ENCODE measurements at places on chromosomes 1 and 21.

DNA sequence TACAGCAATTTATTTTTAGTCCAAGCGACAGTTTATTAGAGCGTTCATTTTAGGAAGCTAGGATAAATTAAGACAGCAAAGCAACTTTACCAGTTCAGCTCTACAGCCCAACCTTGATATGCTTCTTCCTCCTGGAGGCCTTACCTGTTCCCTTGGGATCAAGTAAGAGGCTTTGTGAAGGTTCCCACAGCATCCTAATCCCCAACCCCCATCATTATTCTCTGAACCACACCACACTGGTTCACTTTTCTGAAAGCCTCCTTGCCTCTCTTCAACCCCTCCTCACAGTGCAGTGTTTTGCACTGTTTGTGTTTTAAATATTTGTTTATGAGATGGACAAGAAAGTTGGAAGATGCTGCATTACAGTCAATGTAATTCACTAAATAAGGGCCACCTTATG is 126.3 kb upstream of the CXADR start:
- DNase-seq, result no peak

DNA sequence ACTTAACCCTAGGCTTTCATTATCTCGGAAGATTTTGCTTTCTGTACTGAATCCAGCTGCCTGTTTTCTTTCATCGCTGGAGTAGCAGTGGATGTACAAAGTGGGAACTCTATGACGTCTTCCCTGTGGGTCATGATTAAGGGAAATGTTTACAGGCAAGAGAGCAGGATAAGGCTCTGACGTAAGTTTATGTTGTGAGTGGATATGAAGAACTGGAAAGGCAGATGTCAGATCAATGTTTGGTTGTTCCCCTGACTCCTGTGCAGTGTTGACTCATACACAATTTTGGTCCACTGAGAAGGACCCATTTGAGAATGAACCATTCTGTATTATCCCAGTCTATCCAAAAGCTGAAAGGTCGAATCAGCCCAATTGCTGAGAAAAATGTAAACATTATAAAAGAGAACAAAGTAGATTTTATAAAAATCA is 292.4 kb downstream of the GRIK1 start:
- DNase-seq, result no peak

DNA sequence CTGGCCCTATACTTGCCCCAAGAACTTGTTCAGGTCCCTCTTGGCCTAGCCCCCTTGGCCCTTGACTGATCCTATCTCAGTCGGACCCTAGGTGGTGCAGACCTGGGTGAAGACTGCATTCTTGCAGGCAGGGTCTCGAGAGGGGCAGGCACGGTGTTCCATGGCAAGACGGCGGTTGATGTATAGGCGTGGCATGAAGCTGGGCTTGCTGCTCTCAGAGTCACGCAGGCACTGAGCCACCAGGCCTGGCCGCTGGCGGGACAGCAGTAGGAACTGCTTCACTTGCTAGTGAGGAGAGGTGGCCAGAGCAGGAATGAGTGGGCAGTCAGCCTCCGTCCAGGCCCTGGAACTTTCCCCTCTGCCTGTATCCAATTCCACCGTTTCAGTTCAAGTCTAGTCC is 3.8 kb downstream of the HECTD3 start:
- DNase-seq, result no peak

- no peak for DNase-seq
These were observed 31.6 kb downstream of the CDK18 start for GRCh38 chr1:205535866-205536758.

DNA sequence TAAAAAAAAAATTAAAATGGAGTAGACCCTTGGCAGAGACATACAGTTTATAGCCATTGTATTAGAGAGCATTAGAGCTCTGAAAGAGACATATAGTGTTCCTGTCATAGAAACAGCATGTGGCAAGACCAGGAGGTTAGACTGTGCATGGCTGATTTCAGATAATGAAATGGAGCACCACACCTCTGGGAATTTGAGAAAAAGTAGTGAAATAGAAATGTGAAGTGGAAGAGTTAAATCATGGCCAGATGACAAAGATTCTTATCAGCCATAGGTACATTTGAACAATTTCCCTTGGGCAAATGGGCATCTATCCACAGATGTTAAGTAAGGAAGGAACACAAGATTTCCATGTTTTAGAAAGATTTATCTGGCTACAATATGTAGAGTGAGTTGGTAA is 1083.1 kb downstream of the PLA2G4A start:
- no peak for DNase-seq

- DNase-seq, result no peak
These were observed 1.4 kb downstream of the VPS13D start for GRCh38 chr1:12231276-12231595.

GRCh38 chr1:7632176-7632575 is 138.9 kb upstream of the VAMP3 start:
- no peak for DNase-seq

- no peak for DNase-seq
These were observed 43.9 kb upstream of the TSPEAR start for GRCh38 chr21:44755227-44755626.

DNA sequence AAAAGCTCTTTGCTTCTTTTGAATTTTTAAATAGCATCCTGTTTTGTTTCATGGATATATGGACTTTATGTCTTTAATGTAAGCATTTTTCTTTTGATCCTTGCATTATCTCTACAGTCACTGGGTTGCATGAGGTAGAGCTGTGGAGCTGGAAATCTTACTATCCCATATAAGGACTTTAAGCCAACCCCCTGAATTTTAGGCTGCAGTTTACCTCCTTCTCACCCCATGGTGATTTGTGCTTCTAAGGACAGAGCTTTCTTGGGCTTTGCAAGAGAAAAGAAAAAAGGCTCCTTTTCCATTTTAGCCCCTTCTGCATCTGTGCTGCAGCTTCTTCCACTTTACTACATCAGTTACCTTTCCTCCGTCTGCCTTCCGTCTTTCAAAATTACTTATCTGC is 373.8 kb downstream of the HHAT start:
- DNase-seq, result no peak

DNA sequence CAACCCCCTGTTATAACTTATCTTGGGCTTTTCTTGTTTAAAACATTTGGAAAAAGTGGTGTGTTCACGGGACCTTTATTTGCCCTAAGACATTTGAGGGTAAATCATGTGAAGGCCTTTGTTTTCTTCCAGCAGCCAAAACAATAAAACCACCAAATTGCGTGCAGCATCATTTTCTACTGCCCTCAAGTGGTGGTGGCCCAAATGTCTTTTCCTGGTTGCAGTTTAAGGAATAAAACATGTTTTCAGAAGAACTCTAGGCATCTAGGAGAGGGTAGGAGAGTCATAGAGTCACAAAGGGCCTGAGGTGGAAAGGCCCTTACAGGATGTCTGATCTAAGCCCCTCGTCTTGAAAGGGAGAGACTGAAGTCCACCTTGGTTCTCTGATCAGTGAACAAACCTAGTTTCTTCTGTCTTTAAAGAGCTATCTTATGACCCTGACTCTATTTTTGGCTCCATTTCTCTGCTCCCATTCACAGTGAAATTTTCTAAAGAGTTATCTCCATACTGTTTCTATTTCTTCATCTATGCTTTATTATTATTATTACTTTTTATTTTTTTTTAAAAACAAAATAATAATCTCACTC is 16.0 kb upstream of the EPS15 start:
- DNase-seq, result no peak

GRCh38 chr1:11714831-11715575 is 20.9 kb upstream of the AGTRAP start:
- no peak for DNase-seq

DNA sequence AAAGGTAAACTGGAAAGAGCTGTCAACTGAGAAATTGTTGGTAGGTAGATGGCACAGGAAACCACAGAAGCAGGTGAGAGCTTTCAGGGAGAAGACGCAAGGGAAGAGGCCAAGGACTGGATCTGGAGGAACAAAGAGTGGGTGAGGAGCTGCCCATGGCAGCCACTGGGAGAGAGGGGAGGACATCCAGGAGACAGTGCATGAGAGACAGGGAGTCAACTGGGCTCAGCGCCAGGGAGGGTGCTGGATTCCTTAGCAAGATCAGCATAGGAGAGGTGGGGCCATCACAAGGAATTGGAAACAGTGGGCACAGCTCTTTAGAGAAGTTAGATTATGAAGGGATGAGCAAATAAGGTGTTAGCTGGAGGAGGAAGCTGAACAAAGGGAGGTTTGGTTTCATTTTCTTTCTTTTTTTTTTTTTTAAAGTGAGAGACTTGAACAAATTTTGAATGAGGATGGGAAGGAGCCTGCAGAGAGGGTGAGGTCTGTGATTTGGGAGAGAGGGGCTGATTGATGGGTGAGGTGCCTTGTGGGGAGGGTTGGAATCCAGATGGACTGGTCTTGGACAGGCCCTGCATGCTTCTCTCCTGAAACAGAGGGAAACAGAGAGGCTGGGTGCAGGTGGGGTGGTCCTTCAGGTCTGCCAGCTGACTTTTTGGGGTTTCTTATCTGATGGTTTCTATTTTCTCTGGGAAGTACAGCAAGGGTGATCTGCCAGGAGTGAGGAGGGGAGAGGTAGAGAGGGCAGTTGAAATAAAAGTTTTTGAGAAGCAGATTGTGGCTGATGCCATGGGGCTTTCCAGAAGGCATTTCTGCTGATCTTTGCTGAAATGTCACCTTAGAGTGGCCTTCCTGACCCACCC is 5.4 kb downstream of the CYP4B1 start:
- DNase-seq, result no peak

DNA sequence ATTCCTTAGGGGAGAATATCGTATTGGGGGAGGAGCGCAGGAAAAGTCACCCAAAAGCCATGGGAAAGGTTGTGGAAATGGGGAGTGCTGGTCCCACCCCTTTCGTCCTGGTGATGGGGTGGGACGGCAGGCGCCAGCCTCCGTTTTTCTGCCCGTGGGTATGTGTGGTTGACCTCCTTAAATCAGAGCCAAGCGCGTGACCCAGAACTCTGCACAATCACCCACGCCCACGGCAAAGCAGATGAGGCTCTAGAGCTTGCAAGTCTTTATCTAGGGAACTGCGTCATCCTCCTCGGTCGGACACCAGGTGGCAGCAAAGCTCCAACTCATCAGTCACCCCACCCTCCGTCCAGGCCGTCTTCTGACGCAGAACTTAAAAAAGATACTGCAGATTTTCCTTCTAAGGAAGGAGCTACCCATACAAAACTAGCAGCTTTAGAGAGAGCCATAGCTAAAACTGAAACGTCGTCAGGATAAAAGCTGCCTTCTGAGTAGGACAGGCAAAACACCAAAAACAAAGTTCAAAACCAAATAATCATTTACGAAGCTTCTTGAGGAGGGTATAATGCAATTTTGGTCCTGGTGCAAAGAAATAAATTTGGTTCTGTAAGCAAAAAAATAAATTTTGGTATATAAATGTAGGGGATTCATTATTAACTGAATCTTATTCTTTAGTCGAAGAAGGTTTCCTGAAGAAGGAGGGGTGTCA is 62.0 kb downstream of the TBX19 start:
- peak; percentile 75 for DNase-seq
